ENCODE measurements at places on chromosomes 5 and 9.

DNA sequence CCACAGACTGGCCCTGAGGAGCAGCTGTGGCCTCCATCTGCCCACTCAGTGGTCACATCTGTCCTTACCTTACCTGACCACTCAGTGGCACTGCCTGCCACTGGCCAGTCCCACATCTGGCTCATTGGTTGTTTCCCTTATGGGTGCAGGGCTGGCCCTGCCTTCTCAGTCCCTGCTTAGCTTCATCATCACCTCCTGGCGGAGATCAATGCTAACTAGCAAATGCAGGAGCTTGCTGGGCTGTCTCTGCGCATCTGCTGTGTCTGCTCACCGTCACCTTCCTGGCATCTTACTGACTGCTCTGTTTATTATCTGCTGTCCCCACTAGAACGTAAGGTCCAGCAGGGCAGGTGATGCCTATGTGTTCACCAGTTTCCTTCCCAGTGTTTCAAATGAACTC lies 356.9 kb downstream of the SEMA5A start:
- no peak for DNase-seq

GRCh38 chr9:16143947-16144890 lies 591.4 kb downstream of the CCDC171 start:
- DNase-seq: no peak

- DNase-seq: no peak
Measured at GRCh38 chr9:89375191-89375760, 57.0 kb downstream of the SECISBP2 start.

DNA sequence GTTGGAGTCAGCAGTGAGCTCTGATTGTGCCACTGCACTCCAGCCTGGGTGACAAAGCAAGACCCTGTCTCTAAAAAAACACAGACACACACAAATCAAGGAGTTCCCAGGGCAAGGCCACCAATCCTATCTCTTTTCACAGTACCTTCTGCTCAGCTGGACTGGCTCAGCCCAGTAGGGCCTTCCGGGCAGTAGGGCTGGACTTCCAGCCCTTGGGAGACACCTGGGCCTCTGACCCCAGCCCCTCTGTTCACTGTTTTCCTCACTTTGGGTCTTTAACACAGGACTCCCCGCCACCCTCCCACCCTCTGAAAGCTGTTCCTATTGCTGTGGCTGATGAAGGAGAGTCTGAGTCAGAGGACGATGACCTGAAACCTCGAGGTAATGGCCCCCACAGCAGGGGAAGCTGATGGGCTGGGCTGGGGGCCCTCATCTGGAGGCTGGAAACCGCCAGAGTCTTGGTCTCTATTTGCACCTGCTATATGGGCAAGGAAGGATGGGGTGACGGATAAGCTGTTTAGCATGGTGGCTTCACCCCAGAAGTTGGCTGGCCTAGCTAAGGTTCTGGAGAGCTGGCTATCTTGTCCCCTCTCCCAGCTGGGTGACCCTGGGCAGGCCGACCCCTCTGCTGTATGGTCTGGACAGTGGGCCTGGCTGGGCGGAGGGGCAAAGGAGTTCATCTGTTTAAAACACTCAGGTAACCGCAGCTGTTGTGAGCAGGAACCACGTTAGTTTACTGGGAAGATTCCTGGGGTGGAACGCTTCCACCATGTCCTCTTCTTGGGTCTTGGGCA lies 25.6 kb downstream of the USP20 start:
- no peak for DNase-seq

DNA sequence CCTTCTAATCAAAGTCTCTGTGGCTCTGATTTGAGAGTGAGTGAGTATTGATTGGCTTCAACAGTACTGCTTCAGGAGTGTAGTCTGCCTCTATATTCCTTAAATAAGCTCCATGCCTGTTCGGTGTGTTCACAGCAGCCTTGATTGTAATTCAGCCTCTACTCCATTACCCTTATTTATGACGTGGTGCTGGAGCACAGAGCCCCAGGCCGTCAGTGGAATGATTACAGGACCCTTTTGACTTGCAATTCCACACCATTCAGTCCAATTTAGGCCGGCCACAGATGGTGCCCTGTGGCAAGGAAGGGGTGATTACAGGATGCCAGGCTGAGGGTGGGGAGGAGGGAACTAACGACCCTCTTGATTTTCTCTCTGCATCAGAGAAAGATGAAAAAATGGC lies 110.3 kb downstream of the ASTN2 start:
- no peak for DNase-seq

DNA sequence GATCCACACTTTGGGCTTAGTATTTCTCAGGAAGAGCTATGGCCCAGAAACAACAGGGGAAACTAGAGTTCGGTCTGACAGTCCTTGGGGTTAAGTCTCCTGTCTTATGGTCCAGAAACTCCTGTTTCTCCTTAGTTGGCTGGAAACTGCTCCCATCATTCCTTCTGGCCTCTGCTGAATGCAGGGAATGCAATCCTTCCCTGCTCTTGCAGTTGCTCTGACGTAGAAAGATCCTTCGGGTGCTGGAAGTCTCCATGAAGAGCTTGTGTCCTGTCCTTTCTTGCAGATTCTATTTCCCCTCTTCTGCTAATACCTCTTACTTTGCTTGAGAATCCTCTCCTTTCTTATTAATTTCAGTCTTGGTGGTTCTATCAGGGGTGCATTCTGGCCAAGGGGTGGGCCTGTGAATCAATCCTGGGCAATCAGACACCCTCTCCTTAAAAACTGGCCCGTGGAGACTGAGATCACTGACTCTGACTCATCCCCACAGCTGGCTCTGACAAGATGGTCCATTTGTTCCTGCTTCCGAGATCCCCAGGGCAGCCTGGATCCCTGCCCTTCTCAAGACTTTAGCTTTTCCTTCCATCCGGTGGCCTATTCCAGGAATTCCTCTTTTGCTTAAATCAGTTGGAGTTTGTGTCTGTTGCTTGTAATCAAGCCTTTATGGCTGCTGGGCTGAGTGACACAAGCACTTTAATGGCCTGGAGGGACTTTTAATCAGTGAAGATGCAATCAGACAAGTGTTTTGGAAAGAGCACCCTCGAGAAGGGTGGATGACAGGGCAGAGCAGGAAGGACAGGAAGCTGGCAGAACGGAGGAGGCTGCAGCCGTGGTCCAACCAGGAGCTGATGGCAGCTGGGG lies 23.7 kb downstream of the PTGS1 start:
- peak; percentile 52 for DNase-seq

DNA sequence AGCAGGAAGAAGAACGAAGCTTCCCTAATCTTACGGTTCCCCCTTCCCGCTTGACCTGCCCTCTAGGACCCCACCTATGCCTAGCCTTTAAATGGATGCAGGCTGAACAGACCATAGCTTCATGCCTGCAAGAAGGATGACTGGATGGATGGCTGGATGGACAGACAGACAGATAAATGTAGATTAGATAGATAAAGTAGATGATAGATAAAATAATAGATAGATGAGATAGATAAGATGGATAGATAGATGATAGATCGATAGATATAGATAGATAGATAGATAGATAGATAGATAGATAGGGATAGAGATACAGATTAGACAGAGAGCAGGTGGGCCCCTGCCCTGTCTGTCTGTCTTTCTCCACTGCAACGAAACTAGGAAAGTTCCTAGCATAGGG lies 72.0 kb downstream of the GPR21 start:
- DNase-seq: no peak

DNA sequence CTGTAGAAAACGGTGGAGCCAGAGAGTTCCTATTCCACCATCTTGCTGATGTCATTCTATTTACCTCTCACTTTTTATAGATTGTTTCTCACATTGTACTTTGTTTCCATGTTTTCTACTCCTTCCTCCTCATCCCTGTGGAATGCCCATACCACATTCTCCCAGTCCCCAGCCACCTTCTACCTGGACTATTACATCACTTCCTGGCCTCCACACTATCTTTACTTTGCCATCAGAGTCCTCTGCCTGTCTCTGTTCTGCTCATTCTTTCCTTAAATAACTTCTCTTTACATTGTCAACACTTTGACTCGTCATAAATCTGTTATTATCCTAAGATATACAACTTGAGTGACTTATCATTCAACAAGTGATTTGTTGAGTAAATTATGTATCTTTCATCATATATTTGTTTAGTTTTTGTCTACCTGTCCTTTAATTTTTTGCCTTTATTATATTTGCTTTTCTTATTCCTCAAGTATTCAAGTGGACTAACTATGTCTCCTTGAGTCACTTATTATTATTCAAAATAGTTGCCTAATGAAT lies 182.5 kb downstream of the ADGRV1 start:
- DNase-seq: no peak

DNA sequence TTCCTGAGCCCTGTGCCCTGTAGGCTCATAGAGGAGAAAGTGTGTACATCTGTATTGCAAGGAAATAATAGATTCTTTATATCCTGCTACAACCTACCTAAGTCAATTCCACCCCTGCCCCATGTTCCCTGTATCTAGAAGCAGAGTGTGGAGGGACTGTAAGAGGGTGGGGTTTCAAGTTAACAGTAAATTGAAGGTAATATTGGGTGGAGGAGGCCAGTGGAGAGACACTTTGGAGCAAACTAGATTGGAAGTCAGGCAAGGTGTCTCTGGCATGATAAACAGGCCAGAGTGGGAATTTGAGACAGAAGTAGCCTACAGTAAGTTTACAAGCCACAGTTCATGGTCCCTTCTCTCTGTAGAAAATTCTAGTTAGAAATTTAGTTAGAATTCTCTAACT lies 2.3 kb upstream of the HEMGN start:
- no peak for DNase-seq
